ENCODE measurements at places on chromosomes 3 and 15.

- no peak for DNase-seq
Observed at GRCh38 chr3:16849795-16850194, 35.0 kb upstream of the PLCL2 start.

DNA sequence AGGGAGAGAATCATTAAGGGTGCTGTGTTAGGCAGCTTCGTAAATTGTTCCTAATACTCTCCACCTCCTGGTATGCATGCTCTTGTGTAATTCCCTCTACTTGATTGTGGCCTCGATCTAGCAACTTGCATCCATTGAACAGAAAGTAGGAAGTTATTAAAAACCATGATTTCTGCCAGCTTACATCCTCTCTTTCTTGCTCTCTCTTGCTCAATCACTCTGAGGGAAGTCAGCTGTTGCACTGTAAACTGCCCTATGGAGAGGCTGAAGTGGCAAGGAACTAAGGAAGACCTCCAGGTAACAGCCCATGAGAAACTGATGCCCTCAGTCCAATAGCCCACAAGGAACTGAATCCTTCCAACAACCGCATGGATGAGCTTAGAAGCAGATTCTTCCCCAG lies 92.6 kb downstream of the ERC2 start:
- no peak for DNase-seq

DNA sequence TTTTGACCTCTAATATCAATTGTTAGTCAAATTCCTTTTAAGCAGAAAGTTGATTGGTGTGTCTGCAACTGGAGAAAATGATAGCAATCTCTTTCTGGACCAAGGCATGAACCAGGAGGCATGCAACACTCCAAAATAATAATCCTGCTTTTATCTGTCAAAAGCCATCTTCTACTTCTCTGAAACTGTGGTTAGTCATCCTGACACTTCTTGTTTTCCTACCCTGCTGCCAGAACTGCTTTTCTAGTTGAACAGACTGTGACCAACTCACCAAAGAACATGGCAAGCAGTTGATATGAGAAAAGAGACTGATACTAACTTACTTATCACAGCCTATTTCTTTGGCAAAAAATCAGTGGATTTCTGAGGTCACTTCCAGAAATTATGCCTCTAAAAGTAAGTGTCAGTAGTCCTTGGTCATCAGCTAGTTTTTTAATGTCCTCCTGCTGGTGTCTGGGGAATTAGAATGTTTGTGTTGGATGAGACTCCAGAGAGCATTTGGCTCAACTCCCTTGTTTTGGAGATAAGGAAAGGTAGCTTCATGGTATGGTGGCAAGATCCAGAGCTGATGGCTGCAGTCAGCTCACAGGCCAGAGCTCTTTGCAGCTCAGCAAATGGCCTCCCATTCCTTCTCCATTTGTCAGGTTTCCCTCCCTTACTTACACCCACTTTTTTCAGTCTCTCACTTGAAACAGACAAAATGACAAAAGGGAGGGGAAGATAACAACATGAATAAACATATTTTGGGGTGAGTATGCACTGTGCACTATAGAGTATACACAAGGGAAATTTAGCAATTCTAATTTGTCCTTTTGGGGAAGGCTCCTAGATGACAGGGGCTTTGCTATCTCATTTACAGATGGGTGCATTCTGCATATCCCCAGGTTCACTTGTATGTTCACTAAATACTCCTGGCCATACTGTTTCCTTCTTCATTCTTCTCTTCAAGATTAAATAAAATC lies 7.0 kb downstream of the CRYGS start:
- no peak for DNase-seq

- no peak for DNase-seq
Observed at GRCh38 chr3:192156382-192156781, 571.0 kb downstream of the FGF12 start.

GRCh38 chr3:151556596-151556995 lies 95.7 kb upstream of the IGSF10 start:
- DNase-seq, result no peak

- DNase-seq, result no peak
Observed at GRCh38 chr15:95196176-95196915, 965.0 kb downstream of the MCTP2 start.

- no peak for DNase-seq
Observed at GRCh38 chr3:18559331-18559842, 134.2 kb upstream of the SATB1 start.

DNA sequence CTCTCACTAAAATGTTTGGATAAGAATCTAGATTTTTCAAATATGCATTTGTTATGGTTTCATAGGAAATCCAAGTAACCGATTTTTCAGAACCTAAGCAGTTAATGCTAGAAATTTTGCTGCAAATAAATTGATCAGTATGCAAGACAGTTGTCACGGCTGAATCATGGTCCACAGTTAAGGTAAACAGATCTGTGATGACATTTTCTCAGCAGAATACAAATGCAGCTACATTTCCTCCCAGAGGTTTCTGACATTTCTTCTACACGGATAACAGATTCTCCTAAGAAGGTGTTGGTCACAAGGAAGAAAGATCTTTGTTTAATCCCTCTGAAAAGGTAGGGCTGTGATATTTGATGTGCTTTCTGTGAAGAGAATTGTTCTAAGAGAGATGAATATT lies 36.9 kb downstream of the ARNT2 start:
- no peak for DNase-seq

DNA sequence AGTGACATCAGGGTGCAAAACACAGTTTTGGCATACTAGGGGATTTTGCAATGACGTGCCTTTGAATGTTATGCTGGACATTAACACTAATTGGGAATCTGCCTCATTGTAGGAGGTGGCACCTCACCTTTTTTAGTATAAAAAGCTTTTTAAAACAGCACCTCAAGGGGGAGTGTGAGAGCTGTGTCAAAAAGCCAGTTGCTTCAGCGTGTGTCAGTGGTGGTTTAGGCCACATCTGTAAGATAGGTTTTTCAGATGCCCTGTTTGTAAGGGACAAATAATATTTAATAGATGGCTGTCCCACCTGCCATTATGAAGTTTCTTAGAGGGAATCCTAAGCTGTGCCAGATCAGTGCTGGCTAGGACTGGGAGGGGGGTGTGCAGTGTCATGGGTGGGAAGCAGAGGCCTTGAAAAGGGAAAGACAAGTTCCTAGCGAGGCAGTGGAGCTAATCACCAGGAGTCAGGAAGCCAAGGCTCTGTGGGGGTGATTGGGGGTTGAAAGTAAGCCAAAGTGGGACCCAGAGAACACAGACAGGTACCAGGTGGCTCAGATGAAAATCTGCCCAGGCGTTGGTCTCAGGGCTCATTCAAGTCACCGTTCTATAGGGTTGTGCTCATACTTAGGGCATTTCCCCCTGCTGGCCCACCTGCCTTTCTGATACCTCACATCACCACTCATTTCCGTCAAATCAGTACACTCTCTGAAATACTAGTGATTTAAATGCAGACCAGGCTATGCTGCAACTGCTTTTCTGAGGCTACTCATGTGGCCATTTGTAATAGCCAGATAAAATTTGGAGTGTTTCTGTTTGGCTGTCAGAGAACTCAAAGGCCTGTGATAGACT lies 120.5 kb downstream of the BBX start:
- DNase-seq, result no peak

DNA sequence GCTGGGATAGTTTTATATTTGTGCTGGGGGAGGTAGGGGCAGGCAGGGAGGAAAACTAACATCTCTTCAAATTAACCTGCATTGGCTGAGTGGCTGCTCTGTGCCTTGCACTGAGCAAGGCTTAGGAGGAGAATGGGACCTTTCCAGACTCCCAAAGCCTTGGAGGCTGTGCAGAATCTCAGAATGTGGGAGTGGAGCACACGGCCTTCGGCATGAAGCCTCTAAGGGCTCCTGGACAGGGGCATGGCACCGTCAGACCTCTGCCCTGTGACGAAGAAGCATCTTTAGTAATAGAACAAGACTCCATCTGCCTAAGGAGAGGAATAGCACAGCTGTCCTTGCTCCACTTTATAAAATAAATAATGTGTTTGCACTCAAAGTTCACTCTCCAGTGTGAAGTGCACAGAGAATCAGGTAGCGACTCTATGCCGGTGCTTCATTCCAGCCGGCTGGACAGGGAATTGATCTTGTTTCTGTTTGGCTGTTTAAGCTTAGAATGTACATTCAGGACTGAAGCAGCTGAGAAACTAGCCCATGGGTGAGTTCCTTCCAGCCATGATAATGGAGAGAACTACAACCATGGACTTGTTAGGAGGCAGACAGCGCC lies 228.5 kb upstream of the ADAMTS9 start:
- no peak for DNase-seq

GRCh38 chr3:71428841-71429596 lies 154.5 kb downstream of the FOXP1 start:
- DNase-seq, result no peak

GRCh38 chr15:65584241-65584640 lies 26.7 kb downstream of the INTS14 start:
- no peak for DNase-seq

DNA sequence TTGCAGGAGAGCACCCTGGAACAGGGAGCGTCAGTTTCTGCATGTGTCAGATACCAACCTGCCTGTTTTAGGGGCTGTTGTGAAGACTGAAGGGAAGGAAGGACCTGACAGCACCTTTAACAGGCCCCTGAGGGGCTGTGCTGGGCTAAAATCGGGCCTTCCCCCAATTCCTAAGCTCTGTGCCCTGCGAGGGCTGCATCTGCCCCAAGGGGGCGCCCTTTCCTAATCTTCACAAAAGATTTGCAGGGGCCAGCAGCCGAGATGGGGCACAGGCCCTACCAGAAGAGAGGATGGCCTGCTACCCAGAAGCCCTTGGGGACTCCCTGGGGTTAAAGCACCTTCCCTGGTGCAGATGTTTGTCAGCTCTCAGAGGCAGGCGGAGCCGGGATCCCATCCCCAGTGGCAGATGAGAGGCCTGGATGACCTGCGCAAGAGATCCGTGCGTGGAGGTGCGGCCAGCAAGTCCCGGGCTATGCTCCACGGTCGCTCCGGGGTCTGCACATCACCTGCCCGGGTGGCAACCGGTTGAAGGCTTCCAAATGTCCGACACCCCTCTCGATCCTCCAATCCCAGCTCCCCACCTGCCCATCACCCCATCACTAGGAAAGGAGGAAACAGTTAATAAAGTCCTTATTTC lies 53.6 kb downstream of the RHCG start:
- no peak for DNase-seq

DNA sequence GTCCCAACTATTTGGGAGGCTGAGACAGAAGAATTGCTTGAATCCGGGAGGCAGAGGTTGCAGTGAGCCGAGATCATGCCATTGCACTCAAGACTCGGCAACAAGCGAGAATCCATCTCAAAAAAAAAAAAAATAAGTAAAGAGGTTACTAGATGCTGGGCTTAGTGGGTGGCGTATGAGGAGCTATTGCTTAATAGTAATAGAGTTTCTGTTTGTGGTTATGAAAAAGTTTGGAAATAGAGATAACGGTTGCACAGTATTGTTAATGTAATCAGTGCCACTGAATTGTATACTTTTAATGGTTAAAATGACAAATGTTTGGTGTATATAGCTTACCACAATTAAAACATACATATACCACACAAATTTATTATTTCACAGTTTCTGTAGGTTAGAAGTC lies 14.7 kb upstream of the HHATL start:
- no peak for DNase-seq

DNA sequence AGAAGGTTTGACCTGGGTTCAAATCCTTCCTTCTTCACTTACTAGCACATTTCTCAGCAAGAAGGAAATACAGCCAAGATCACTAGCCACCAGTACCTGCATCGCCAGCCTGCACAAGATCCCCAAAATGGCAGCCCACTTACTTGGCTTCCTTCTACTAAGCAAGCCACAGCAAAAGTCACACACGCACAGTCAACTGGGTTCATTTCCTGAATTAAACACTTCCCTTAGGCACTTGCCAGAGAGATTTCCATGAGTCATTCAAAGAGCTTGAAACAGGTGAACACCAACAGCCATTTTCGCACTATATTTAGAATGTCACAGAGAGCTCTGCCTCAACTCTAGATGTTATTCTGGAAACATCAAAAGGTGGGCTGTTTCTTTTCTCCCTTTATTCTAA lies 42.6 kb downstream of the MGLL start:
- no peak for DNase-seq

DNA sequence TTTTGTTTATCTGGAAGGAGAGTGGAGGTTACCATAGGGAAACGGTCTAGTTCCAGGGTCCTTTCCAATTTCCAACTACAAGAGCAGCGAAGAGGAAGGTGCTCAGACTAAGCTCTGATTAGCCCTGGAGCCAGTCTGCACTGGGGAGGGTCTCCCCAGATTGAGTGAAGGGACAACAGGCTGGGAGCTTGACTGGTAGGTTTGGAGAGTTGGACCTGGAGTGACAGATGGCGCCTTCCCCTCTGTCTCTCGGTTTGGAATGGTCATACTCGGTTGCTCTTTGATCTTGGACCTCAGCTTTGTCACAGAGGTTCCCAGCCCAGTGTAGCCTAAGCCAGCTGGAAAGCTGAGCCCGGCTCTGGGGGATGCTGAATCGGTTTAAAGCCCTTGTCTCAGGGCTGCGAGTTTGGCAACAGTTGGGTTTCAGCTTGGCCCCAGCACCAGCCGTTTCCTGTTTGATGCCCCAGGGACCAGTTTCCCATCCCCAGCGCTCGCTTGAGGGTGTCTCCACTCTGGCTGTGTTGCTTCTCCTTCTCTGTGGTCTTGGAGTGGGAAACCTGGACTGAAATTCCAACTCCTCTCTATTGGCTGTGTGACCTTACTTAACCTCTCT lies 53.1 kb upstream of the ULK4 start:
- DNase-seq, result peak; percentile 71

DNA sequence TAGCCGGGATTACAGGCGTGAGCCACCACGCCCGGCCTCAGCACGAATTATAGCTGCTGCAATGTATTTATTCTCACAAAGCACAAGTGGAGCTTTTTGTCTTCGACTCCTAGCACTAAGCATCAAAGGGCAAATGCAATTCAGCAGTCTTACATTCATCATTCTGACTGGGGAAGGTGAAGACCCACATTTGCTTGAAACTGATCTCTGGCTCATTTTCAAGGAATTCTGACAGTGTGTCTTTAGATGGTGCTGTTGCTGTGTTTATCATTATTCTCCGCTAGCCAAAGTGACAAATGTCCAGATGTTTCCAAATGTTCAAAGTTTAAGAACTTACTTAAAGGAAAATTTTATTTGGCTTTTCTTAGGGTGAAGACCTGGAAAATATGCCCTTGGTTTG lies 55.9 kb downstream of the SGO1 start:
- DNase-seq, result no peak
